ENCODE measurements at places on chromosomes 5 and 9.

DNA sequence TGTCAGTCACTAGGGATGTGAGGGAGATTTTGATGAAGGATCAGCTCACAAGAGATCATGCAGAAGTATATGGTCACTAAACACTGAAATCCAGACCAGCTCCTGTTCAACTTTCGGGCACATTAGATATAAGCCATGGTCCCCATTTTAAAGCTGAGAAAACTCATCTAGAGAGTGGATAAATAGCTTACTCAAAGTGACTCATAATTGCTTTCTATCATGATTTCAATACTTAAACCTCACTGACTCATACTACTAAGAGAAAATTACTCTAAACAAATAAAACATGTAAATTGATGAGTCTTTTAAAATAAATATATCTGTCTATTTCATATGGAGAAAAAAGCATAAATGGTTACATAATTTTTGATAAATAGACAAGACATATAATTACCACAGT lies 567.7 kb downstream of the TLR4 start:
- no peak for DNase-seq

GRCh38 chr5:116032094-116032517 lies at the start of gene ARL14EPL:
ARL14EPL (plus strand) TSS chr5:116032472; CDS start chr5:116051466, 18,994 bp downstream.
- no peak for DNase-seq

GRCh38 chr9:129253803-129254381 lies 75.8 kb upstream of the IER5L start:
- DNase-seq, result peak; percentile 16

GRCh38 chr9:76395381-76395780 lies 1.2 kb upstream of the RFK start:
- no peak for DNase-seq

- DNase-seq, result no peak
These were observed 222.3 kb downstream of the FBXL7 start for GRCh38 chr5:15722305-15722704.

GRCh38 chr9:128728298-128728697 lies 4.4 kb upstream of the ZDHHC12 start:
- DNase-seq, result no peak

DNA sequence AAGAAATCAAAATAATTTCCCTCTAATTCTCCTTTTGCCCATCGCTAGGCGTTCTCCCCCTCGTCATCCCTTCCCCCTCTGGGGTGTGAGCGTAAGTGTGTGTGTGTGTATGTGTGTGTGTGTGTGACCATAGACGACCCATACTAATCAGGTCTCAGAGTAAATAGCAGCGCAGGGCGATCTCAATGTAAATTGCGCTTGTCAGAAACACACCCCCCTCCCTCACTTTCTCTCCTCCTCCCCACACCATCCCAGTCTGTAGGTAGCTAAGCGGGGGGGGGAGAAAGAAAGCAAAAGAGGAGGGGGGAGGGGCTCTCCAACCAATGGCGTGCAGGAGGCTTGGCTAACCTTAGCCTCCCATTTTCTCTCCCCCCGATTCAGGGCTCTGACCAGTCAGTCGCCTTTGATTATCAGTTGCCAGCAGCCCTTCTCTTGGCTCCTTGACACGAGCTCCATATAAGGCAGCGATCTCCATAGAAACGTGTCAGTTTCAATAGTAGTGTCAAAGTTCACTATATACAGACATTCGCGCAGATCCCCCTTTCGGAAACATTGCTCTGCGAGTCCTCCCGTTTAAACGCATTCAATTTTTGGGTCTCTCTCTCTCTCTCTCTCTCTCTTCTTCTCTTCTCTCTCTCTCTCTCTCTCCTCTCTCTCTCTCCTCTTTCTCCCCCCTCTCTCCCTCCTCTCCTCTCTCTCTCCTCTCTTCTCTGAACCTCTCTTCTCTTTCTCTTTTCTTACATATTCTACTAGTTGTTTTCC lies at the start of gene NR2F1:
NR2F1 (plus strand) TSS at position 546 of the 762 bp plus-strand sequence. CDS start 1,802 bp downstream, outside the sequence.
- DNase-seq, result no peak

DNA sequence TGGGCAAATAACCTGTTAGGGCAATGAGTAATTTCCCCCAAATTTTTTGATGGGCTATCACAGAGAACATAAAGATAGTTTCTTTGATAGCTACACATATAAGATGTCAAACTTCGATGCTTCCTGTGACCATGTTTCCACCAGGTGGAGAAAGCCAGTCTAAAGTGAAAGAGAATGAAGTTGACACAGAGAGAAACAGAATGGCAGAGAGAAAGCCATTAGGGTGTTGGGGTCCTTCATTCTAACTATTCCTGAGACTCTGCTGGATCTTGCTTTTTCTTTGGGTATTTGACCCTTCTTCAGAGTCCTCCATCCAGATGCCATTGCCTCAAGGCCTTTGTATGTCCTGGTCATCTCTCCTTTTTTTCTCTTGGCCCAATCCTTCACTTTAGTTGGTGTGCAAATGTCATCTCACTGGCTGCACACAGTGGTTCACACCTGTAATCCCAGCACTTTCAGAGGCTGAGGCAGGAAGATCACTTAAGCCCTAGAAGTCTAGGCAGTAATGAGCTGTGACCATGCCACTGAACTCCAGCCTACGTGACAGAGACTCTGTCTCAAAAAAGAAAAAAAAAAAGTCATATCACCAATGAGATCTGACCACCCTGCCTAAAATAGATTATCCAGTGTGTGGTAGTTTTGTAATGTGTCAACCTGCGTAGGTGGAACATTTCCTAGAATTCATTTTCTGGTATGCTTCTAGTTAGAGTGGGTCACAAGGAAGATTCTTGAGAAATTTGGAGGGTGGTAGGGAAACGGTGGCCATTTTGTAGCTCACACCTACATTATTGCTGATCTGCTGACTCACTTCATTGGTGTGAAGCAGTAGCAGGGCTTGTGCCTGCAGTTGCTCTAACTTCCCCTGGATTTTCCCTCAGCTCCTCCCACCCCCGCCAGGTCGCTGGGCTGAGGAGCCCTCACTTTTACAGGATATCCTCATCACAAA lies 20.8 kb upstream of the KIF2A start:
- DNase-seq, result no peak

DNA sequence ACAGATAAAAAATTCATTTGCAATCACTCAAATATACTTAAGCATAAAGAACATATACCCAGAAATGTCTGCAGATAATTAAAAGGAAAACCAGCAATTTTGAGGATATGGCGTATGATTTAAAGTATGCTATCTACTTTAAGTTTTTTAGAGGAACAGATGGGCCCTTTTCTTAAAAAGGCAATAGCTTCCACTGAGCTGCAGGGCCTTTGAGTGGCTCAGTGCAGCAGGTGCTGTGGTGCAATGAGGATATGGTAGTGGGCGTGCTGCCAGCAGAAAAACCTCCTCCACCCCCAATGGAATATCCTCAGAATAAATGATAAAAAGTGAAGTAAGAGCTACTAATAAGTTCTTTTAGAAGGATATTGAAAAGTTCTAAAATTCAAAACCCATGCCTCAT lies 814.5 kb downstream of the MTRR start:
- no peak for DNase-seq

DNA sequence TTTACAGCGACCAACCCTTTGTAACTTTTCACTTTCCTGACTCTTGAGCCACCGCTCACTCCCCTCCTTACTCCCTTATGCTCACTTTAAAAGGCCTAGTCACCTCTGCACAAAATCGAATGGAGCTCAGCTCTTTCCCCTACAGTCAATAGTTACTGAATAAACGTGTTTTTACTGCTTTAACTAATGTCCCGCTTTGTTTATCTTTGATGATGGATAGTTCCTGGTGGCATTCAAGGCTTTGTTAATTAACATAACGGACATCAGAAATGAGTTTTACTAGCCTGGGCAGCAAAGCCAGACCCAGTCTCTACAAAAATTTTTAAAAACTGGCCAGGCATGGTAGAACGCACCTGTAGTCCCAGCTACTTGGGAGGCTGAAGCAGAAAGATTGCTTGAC lies 5.0 kb downstream of the SERINC5 start:
- no peak for DNase-seq

DNA sequence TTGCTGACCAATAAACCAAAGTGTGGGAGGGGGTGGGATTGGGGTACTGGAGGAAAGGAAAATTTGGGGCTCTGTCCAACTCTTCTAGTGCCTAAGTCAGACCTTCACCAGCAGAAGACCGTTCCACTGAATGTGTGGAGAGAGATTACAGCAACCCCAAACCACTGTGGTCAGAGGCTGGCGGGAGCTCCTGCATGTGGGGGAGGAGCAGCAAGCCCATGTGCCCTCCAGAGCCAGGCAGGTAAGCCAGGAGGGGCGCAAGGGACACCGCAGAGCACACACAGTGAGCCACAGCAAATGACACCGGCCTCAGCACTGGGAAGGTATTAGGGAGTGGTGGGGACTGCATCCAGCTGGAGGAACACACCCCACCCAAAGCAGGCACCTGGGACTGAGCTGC lies 62.9 kb downstream of the SMIM23 start:
- DNase-seq, result no peak

DNA sequence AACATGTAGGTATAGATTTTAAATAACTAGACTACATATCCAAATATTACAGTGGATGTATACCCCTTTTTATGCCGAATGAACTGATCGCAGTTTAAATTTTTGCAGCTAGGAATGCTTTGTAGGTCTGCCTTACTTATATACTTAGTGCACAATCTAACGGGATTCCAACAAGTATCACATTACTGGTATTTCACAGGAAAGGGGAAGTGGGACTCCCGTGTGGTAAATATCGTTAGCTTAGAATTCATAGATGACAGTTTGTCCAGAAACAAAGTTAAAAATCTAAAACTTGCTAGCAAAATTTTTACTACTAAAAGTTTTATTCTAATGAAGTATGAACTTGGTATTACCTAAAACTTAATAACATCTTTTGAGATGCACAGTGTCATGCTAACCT lies 193.5 kb upstream of the TLX3 start:
- DNase-seq, result no peak

DNA sequence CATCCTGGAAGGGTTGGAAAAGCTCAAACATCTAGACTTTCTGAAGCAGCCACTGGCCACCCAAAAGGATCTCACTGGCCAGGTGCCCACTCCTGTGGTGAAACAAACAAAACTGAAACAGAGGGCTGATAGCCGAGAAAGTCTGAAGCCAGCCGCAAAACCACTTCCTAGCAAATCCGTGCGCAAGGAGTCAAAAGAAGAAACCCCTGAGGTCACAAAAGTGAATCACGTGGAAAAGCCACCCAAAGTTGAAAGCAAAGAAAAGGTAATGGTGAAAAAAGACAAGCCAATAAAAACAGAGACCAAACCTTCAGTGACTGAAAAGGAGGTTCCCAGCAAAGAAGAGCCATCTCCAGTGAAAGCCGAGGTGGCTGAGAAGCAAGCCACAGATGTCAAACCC lies 87.6 kb downstream of the MAP1B start:
- no peak for DNase-seq

GRCh38 chr5:39569857-39570256 lies 145.1 kb upstream of the DAB2 start:
- no peak for DNase-seq

GRCh38 chr5:111682121-111682520 lies 74.9 kb downstream of the NREP start:
- no peak for DNase-seq

DNA sequence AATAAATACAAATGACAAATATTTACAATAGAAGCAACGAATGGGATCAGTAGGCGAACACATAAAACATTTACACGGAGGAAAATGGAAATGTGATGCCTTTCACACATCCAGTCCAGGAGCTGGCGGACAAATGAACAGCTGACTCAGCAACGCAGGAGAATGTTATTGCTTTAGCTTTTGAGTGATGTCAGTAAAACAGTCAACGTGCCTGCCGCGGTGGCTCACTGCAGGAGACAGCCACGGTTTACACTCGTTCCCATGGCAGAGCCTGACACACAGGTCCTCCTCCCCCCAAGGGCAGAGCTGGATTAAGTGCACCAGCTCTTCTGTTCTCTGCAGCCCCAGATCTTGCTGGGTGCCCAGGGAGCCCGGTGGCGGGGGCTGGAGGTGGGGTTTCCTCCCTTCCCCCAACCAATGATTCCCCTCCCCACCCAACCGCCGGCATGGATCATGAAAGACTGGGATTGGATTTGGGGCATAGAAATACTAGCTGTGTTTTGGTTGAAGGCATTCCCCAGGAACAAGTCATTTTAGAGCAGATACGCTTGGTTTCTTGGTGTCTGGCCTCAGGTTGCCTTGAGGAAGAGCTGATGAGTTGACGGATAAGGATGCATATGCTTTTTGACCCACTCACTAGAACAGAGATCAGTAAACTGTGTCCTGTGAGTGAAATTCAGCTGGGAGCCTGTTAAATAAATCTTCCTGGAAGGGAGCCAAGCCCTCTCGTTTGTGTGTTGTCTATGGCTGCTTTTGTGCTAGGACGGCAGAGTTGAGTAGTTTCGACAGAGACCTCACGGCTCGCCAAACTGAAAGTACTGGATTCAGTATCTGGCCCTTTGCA lies 12.5 kb downstream of the STC2 start:
- DNase-seq, result no peak

DNA sequence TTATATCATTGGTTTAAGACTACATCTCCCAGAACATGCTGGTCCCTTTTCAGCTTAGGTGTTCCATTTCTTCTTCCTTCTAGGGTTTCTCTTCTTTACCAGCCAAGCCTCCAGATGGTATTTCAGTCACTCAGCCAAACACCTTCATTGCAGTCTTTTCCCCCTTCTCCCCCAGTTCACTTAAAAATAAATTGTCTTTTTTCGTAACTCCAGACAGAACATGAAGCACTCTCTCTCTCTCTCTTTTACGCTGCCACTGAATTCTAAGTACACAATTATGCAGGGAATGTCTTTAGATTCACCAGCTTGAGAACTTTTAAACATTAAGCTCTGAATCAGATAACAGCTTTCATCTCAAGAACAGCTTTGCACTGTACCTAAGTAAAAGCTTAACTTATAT lies 419.7 kb upstream of the BRINP1 start:
- no peak for DNase-seq

- no peak for DNase-seq
These were observed 297.6 kb downstream of the CDH10 start for GRCh38 chr5:24347158-24347557.

- DNase-seq, result no peak
These were observed 3.2 kb upstream of the FBXO4 start for GRCh38 chr5:41921874-41922273.

DNA sequence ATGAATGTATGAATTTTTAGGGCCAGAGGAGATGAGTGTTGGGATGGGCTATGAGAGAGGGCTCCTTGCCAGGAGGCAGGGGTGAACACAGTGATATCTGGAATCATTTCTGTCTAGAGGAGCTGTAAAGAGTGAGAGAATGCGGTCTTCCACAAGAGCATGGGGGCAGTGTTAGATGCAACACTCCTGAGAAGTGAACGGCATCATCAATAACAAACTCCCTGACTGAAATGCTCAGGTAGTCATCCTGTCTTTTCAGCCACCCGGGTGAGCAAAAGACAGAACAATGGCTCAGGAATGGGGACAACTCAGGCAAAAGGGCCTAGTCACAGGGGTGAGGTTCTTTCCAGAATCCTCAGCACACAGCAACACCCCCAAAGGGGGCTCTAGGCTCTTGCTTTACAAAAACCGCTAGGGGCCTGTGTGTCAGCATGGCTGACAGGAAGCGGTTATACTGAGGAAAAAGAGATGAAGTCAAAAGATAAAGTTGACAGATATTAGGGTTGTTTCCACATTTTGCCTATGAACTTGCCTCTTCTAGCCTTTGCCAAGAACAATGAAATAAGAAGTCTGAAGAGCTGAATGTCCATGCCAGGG lies 104.6 kb upstream of the LRRTM2 start:
- no peak for DNase-seq

GRCh38 chr9:109323771-109324170 lies 2.9 kb upstream of the EPB41L4B start:
- DNase-seq, result no peak
